ENCODE measurements at places on chromosomes 7 and 10.

DNA sequence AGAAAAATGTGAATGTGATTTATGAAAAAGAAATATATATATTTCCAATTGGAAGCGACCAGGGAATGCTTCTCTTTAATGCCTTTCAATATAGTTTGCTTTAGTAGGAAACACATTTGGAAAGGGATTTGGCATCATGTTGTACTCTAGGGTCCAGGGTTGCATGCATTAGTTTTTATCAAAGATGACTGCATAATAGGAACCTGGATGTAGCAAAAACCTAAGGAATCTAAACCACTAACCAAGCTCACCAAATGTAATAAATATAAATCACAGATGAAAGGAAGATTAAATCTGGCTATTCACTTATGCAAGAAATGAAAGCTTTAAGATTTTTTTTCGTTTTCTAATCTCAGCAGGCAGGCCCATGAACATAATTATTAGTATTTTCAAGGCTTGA, 120.0 kb downstream of the ATXN7L1 start:
- no peak for DNase-seq

GRCh38 chr7:96143495-96144259, 178.2 kb downstream of the SLC25A13 start:
- DNase-seq: peak; percentile 42

DNA sequence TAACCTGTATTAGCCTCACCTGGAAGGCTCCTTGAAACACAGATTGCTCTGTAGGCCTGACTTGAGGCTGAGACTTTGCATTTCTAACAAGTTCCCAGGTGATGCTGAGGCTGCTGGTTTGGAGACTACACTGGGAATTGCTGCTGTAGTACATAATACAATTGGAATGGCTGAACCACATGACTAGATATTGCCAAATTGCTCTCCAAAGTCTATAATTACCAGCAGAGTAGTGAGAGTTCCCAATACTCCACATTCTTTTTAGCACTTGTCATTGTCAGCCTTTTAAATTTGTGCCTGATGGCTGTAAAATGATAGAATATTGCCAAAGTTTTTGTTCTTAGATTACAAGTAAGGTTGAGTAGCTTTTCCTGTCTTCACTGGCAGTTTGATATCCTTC, 39.9 kb downstream of the PLEKHA8 start:
- no peak for DNase-seq

- DNase-seq: no peak
Measured at GRCh38 chr7:86818903-86819302, 175.2 kb downstream of the GRM3 start.

- no peak for DNase-seq
Measured at GRCh38 chr7:143042159-143042789, 9.9 kb upstream of the OR6V1 start.

DNA sequence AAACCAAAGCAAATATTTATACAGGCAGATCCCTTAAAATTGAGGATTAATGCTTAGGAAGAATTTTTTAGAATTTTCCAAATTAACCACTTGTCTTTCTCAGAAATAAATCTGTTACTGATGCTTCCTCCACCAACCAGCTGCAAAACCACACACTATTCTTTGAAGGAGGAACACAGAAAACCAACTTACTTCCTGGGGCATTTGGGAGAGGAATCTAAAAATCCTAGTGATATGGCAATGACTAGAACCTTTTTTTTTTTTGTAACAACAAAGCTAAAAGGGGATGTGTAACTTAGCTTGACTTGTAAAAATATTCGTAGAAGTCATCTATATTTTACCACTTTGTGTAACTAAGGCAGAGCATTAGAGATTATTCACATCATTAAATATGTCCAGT, 5.1 kb upstream of the TM9SF3 start:
- no peak for DNase-seq

- DNase-seq: peak; percentile 42
Measured at GRCh38 chr7:25893436-25893835, 258.6 kb upstream of the NFE2L3 start.

DNA sequence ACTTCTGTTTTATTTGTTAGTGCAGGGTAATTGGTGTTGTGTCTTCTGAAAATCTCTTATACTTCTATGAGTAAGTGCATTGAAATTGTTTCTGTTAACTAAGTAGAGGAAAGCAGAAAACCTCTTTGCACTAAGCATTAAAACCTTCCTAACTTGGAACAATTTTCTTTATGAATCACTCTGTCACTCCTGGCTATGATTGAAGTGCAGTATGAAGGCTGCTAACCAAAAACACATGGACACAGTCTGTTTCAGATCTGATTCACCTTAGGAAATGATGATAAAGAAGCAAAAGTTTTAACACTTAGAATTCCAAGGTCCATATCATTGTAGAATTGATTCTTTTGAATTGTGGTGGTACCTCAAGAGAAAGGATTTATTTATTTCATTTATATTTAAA, 41.9 kb downstream of the MET start:
- no peak for DNase-seq

- no peak for DNase-seq
Measured at GRCh38 chr10:130989670-130990232, 321.8 kb downstream of the TCERG1L start.

- DNase-seq: no peak
Measured at GRCh38 chr10:42638821-42639270, 476 bp upstream of the ZNF33B start.

- no peak for DNase-seq
Measured at GRCh38 chr10:29131952-29132547, 156.8 kb upstream of the LYZL1 start.

- DNase-seq: no peak
Measured at GRCh38 chr7:79495544-79496272, 42.2 kb upstream of the MAGI2 start.

- DNase-seq: no peak
Measured at GRCh38 chr10:115003396-115003795, 65.4 kb downstream of the TRUB1 start.

GRCh38 chr7:37756797-37757551, 73.4 kb downstream of the GPR141 start:
- no peak for DNase-seq

- DNase-seq: no peak
Measured at GRCh38 chr7:17939606-17940301, 540 bp downstream of the SNX13 start.

DNA sequence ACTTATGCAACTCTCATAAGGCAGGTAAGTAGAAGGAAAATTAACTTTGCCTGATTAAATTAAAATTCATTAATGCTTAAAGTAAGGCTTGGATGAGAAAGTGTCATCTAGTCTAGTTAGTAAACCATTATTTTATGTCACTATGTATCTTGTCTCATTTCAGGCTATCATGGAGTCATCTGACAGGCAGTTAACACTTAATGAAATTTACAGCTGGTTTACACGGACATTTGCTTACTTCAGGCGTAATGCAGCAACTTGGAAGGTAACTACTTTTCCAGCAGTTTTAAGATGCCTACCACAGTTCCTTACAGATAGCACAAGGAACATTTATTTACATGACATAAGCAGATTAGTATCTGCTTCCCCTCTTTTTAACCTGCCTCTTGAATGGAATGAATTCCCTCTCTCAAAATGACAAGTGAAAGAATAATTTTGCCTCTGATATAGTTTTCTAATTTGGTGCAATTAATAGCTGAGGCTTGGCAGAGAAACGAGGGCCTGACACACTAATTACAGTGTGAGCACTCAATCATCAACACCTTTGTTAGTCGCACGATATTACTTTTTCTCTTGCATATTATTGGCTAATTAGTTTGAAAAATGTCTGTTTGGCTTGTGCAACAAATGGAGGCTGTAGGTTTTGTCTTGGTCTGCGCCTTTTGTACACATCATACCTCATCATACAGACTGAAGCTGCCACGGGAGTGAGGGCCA, 245.0 kb downstream of the FOXP2 start:
- no peak for DNase-seq

DNA sequence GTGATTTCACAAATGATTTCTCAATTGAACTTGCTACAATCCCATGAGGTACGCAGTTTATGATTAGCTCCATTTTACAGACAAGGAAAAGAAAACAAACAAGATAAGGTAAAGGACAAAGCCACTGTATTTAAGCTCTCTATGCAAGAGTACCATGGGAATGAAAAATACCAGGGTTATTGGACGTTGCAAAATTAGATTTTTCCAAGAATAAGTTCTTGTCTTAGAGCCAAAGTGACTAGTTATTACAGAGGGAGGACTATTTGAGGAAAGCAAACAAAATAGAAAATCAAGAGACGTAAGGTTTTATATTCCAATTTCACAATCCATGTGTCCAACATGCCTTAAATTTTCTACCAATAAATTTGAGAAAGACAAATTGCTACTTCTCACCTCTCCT, 97.9 kb upstream of the PTN start:
- DNase-seq: no peak

GRCh38 chr10:132110111-132110521, 44.4 kb downstream of the JAKMIP3 start:
- DNase-seq: no peak

GRCh38 chr7:4655311-4655710, 26.8 kb upstream of the FOXK1 start:
- no peak for DNase-seq

DNA sequence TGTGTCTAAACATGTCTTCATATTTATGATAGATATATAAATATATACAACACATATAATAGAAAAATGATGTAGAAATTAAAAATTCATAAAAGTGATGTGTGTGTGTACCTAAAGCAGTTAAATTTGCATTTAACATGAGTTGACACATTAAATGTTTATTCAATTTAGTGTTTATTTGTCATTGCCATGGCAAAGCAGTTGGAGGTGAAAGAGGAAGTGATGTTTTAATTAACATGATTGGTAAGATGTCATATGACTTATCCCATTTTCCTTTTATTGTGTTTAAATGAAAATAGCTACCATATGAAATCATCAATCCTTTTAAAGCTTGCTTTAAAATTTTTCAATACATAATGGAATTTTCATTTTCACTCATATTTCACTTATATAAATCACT, 452.6 kb downstream of the SUGCT start:
- DNase-seq: no peak

GRCh38 chr10:59801171-59801570, 47.9 kb upstream of the MRLN start:
- no peak for DNase-seq

DNA sequence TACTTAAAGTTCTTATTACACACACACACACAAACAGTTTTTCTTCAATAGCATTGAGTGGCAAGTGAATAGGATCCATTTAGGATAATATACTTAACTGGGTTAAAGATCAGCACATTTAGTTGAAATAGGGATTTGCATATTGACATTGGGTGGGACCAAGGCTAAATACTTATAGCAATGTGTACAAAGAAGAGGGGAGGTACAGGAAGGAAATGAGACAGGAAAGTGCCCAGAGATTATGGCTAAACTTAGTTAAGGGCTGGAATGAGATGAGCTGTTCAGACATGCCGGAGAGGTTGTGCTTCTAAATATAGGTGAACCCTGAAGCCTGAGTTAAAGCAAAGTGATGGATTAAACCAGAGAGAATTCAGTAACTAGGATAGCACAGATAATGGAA, 95.1 kb downstream of the LSMEM1 start:
- no peak for DNase-seq

- no peak for DNase-seq
Measured at GRCh38 chr10:123912466-123912865, 20.9 kb upstream of the CPXM2 start.

GRCh38 chr7:121803039-121803438, 69.9 kb upstream of the PTPRZ1 start:
- no peak for DNase-seq

DNA sequence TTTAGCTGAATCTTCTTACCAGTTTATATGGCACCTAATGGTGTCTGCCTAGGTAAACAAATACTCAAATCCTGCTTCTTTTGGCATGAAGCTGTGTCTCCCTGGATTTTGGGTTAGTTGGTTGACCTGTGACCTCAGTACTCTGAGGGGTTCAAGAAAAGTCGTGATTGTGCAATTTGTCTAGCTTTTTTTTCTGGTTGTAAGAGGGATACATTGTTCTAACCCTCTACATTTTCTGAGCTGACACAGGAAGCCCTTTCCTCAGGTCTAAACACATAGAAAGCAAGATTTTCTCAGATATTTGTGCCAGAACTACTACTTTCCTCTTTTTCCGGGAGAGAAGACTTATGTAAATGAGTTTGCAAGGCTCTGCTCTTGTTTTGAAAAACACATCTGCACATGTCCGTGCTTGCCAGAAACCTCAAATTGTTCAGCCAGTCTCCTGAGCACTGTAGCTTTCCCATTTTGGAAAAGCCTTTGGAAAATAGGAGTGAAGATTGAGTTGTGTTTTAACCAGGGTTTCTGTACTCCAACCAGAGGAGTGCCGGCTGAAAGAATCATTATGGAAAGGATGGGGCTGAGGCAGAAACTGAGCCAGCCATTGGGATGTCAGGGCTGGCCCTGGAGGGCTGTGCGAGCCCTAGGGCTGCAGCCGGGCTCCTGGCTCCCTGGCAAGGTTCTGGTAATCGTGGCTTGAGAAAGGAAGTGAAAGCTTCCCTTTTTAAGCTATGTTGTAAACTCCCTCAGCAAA, 31.3 kb upstream of the CXCL12 start:
- DNase-seq: no peak

Data from NCI-H748 treated with DMSO at 0.1 percent for 48 hours (cell line).